Activated CD4-positive, alpha-beta T cell treated with anti-CD3 and anti-CD28 coated beads, Interleukin-2, amount 10 ng/mL, durations not matched to agents 7 days and 5 days (primary cell): ENCODE measurements at places on chromosomes 13 and 19.
A peak's percentile ranks its signal among the peaks of the same experiment; 100 is the strongest.

GRCh38 chr19:6070207-6070681 lies 40.1 kb downstream of the RFX2 start:
- DNase-seq, result no peak

DNA sequence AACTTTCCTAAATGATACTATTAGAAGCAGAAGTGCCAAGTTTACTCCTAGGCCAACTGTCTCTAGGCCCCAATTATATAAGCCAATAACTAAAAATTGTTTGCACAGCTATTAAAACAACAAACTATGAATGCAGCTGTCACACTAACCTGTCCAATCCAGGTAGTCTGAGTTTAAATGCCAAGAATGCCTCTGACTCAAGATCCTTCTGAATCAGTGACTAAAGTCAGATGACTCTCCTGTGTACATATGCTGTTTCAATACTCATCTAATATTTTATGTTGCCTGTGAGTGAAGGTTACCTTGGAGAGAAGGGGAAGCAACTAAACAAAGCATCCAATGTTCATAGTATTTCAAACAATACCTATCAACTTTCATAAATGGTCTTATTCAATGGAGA lies 257.0 kb downstream of the ENOX1 start:
- DNase-seq, result no peak

- DNase-seq, result no peak
Measured at GRCh38 chr19:10885201-10886169, 14.1 kb downstream of the CARM1 start.

DNA sequence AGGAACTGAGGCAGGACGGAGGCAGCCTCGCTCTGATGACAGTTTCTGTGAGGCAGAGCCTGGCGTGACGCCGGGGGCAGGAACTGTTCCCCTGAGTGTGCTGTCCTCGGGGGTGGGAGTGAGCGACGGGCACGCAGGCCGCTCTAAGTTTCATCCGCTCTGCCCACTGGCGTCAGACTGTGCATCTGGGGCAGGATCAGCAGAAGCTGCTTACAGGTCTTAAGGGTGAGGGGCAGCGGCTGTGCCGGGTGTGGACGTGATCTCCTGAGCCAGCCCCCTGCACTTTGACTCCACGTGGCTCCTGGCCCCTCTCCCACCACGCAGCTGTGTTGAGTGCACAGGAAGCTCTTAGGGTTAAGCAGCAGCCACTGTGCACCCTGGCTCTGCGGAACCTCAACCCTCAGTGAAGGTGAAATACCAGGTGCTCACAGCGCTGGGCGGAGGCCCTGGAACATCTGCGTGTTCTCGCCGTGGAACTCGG lies 1.5 kb downstream of the GRK1 start:
- DNase-seq, result no peak

DNA sequence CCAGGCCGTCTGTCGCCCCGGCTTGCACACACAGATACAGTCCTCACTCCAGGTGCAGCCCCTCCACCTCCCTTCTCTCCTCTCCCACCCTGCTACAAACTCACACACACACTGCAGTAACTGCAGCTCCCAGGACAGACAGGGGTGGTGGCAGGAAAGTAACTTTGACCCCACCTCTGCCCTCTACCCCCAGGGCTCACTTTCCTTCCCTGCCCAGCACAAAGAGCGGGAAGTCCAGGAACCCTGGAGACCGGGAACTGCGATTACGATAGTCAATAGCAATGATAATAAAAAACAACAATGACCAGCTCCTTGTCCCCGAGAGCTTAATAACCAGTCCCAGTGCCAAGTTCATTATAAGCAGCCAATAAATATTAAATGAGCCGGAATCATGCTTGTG lies at the start of gene CEACAM20:
CEACAM20 (minus strand) TSS at position 140 of the 400 bp plus-strand sequence. CDS start 166 bp downstream, outside the sequence.
- no peak for DNase-seq

GRCh38 chr19:45601524-45602374 lies at the start of gene GPR4:
TSS of gene GPR4 (minus strand) at chr19:45602212. CDS start at chr19:45591866, 10,346 bp downstream.
- DNase-seq, result no peak

- DNase-seq, result no peak
Measured at GRCh38 chr19:16976446-16976845, 50.2 kb downstream of the CPAMD8 start.

DNA sequence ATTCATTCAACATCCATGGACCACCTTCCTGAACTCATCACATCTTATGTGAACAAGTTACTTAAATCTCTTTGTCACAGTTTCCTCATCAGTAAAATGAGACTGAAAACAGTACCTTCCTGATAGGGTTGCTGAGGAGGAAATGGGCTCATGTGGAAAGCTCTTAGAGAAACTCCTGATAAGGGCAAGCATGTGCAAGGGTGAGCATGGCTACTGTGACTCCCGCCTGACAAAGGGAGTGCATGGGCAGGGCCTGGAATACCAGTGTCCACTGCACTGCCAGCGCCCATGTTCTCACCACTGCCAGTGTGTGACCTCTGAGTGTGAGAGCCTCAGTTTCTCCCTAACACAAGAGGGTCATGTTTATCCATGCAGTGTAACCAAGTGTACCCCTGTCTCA lies 27.3 kb upstream of the IL17D start:
- DNase-seq, result no peak

- no peak for DNase-seq
Measured at GRCh38 chr13:24688950-24689349, 8.7 kb downstream of the ATP12A start.

GRCh38 chr13:109615721-109616420 lies 170.5 kb downstream of the IRS2 start:
- DNase-seq, result no peak

GRCh38 chr13:92807353-92807752 lies 419.3 kb upstream of the GPC6 start:
- DNase-seq, result no peak

- DNase-seq, result no peak
Measured at GRCh38 chr13:48775804-48776203, 122.1 kb downstream of the CYSLTR2 start.

DNA sequence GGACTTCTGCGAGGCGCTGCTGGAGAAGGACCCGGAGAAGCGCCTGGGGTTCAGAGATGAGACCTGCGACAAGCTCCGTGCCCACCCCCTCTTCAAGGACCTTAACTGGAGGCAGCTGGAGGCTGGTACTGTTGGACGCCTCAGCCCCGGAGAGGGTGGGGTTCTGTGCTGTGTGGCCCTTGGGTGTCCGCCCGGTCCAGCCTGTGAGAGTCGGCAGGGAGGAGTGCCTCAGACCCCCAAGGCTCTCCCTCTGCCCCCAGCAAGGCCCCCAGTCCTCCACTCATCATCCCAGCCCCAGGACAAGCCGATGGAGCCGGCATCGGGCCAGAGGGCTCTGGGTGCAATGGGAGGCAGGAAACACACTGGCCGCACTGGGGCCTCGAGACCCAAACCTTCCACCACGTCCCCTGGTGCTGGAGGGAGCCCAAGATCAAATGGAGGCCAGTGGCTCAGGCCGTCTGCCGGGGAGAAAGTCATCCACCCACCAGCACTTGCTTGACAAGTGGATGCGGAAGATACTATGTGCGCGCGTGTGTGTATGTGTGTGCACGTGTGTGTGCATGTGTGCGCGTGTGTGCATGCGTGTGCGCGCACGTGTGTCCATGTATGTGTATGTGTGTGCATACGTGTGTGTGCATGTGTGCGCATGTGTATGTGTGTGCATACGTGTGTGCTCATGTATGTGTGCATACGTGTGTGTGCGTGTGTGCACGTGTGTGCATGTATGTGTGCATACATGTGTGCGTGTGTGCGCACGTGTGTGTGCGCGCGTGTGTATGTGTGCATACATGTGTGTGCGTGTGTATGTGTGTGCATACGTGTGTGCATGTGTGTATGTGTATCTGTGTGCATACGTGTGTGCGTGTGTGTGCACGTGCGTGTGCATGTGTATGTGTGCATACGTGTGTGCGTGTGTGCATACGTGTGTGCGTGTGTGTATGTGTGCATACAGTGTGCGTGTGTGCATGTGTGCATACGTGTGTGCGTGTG lies 25.8 kb upstream of the TMEM255B start:
- no peak for DNase-seq

DNA sequence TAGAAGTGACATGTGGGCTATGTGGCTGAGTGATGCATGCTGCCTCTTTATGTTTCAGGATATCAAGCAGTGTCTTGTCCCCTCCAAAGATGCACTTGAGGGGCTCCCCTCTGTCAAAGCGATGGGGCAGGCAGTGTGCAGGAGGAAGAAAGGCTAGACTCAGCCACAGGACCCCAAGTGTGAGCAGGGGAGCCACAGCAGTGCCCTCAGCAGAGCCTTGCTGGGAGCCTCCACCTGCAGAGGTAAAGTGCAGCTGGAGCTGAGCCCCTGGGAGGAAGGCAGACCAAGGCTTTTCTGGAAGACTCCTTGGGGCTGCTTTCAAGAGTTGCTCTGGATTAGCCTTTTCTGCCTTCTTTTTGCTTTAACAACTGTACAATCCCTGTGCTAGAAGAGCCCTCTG lies 247.3 kb downstream of the DLEU7 start:
- no peak for DNase-seq

GRCh38 chr13:83692800-83693199 lies 189.5 kb downstream of the SLITRK1 start:
- DNase-seq, result no peak

- DNase-seq, result no peak
Measured at GRCh38 chr13:33125821-33126570, 109.8 kb downstream of the KL start.

DNA sequence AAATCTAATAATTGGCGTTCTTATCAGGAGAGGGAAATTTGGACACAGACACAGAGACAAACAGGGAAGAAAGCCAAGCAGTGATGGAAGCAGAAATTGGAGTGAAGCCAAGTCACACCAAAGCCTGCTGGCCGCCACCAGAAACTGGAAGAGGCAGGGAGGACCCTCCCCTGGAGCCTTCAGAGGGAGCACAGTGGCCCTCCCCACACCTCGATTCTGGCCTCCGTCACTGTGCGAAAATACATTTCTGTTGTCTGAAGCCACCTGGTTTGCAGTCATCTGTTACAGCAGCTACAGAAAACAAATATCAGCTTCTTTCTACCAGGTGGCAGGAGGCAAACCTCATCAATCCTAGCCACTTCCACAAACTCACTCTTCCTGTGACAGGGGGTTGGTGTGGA lies 8.3 kb upstream of the TLE6 start:
- no peak for DNase-seq

DNA sequence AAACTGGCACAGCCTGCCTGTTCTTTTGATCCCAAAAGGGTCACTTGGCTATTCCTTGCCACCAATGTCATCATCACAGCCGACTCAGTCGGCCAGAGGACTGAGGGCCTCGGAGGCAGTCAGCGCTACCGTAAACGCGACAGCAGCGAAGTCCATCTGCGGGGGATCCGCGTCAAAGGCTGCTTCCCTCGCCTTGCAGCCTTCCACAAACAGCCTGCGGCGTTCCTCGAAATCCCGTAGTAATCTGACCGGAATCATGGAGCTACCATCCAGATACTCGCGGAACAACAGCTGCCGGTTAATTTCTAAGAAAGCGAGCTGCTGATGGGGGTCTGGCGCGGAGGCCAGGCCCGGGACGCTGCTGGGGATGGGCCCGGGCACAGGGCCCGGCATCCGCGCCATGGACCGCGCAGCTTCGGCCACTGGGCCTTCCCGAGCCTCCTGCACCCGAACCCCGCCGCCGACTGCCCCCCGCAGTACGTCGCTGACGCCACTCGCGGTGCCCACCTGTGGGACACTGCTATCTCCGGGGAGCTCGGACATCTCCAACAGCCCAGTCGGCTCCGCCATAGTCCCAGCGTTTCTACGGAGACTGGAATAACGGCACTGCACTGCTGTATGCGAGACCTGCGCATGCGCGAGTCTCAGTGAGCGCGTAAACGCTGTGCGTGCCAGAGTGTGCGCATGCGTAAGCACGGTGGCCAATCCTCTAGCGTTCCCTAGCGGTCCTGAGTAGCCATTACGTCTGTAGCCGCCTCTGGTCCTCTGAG lies at the start of gene EID2B:
EID2B (minus strand) TSS at position 620 of the 770 bp plus-strand sequence; CDS start at position 570, 50 bp downstream.
- DNase-seq, result peak; percentile 96

DNA sequence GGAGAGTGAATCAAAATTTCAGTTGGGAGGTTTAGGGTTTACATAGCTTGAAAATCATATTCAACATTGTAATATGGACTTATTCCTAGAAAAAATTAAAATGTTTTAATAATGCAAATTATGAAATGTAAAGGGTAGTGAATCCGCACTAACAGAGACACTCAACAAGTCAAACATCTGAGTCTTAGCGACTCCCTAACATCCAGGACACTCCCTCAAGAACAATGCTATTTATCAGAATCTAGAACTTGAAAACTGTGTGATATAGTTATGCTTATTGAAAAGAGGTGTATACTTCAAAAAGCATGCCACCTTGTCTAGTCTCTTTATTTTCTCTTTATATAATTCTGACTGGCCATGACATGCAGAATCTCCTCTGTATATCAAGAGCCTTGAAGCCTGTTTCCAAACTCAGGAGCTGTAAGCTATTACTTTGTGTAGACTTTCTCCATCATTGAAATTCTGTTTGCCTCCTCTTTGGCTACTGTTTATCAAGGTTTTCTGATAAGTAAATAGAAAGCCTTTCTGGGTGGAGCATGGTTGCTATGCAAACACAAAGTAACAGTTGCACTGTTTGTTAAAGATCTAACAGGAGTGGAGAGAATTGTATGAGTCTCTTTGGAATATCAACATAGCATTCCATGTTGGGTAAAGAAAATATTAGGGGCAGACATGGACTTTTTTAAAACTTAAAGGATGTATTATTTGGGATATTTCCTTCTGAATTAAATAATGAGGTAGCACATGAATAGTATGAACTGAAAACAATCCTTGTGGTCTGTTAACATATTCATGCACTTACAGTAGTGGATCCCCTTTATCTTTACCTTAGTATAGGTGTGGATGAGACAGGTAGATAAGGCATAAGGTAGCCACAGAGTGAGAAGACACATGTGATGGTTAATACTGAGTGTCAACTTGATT lies 56.4 kb upstream of the MBNL2 start:
- no peak for DNase-seq

DNA sequence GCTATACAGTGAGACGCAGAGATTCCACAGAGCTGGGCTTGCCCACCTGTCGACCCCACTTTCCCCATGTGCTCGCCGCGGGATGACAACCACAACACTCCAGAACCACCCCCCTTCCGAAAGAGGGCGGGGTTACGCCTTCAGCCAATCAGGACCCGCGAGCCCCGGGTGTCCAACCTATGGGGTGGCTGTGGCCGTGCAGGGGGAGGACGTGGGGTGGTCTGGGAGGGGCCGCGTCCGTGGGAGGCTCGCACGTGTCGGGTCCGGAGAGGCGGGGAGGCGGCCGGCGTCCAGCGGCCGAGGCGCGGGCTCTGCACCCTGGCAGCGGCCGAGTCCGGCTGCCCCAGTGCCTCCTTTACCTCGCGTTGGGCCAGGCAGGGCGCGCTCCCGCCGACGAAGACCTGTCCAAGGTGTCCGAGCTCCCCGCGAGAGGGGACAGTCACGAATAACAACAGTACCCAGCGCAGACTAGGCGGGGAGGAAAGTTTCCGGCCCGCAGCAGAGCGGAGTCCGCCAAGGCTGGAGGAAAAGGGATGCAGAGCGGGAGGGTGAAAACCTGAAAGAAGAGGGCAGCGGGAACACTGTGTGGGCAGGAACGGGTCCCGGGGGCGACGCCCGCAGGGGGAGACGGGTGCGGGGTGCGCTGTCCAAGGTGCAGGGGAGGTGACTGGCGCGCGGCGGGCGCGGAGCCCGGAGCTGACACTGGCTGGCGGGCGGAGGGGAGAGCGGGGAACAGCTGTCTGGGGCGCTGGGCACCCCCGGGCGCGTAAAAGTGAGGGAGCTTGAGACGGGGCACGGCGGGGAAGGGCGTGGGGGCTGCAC lies 911 bp downstream of the ENOX1 start:
- DNase-seq, result peak; percentile 14
